Uterine smooth muscle cell (primary cell): ENCODE measurements at places on chromosomes 6 and 20. TPM values are rescaled to one million over a fixed set of nuclear protein-coding genes. Genes with fewer than 3 reads are reported as not detected.

Gene PNLDC1
- total RNA-seq = not detected in 2 replicates

Gene WFDC5
- not detected in 2 replicates for total RNA-seq

Gene PCK1
- total RNA-seq = not detected in 2 replicates

Gene ABT1
- total RNA-seq = 13.6 and 18.4 TPM in 2 replicates

Gene RAET1G
- total RNA-seq = 0.44 and 1.1 TPM in 2 replicates

Gene MKKS
- 6.6 and 7.1 TPM in 2 replicates for total RNA-seq

Gene SEMG1
- total RNA-seq = not detected in 2 replicates

Gene THEMIS
- total RNA-seq = not detected in 2 replicates

Gene DLK2
- total RNA-seq = 0.66 and 1.1 TPM in 2 replicates

Gene FAXC
- total RNA-seq = 1.2 TPM in 2 replicates

Gene TOX2
- total RNA-seq = 1.6 and 1.9 TPM in 2 replicates

Gene EPPIN
- total RNA-seq = not detected in 2 replicates

Gene BPIFA1
- total RNA-seq = not detected in 2 replicates
